ENCODE measurements at places on chromosomes 12 and 14. TPM values are rescaled to one million over a fixed set of nuclear protein-coding genes. Genes with fewer than 3 reads are reported as not detected.

The ADCK1 gene
- 4.3 TPM for total RNA-seq

The SERPINA9 gene
- 1.4 TPM for total RNA-seq

The FRMD6 gene
- total RNA-seq, result 129 TPM

The IL31 gene
- not detected for total RNA-seq

The ASIC1 gene
- total RNA-seq, result 1.7 TPM

The C1R gene
- 141 TPM for total RNA-seq

The TIMELESS gene
- total RNA-seq, result 4.8 TPM

The KRT77 gene
- 0.96 TPM for total RNA-seq

DNA sequence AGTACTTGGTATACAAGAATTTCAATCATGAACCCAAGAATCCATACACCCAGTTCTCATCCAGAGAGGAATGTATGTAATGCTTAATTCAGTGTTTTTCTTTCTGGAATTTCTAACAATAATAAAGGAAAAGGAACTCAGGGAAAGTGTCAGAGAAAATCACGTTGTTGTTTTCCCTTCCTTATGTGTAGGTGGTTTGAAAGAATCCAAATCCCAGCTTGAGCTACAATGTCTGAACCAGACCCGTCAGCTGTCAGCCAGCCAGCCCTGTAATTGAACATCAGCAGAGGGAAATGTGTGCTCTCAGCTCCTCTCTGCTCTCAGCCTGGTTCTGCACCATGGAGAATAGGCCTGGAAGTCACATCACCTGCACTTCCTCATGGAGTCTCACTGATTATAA is 126.5 kb downstream of the TMEM30B start:
- no peak for DNase-seq

- no peak for DNase-seq
Observed at GRCh38 chr12:122937622-122938091, 28.6 kb downstream of the ABCB9 start.

DNA sequence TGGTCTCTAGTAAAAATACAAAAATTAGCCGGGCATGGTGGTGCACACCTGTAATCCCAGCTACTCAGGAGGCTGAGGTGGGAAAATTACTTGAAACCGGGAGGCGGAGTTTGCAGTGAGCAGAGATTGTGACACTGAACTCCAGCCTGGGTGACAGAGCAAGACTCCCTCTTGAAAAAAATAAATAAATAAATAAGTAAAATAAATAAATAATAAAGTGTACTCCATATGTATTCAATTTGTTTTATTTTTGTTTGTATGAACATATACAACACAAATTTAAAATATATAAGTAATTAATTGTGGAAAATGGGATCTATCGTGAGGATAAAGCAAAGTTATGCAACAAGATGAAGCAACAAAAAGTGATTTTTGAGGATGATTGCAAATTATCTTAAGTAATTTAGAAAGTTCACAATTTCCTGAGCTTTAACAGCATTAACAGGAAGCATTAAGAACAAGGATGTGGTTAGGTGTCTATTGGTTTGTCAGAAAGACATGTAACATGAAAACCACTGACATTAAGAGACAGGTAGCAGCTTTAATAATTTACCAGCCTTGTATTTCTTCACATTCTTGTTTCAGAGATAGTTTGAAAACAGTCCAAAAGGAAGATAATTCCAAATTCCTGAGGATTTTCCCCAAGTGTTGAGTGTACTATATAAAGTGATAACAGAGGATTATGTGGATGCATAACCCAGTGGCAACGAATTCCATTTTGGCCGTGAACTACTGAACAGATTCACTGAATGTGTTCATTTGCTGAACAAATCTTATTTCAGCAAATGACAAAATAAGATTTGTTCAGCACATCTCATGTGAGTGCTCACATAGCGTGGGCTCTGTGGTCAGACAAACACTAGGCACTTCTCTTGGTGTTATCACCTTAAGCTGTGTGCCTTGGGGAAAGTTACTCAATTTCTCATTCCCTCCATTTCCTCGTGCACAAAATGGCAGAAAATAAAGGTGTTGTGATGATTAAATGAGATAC is 68.6 kb upstream of the RESF1 start:
- peak; percentile 17 for DNase-seq

- peak; percentile 96 for DNase-seq
Observed at GRCh38 chr12:75814851-75815754, 216.5 kb downstream of the PHLDA1 start.

- no peak for DNase-seq
Observed at GRCh38 chr12:38847247-38847646, 58.1 kb downstream of the CPNE8 start.

DNA sequence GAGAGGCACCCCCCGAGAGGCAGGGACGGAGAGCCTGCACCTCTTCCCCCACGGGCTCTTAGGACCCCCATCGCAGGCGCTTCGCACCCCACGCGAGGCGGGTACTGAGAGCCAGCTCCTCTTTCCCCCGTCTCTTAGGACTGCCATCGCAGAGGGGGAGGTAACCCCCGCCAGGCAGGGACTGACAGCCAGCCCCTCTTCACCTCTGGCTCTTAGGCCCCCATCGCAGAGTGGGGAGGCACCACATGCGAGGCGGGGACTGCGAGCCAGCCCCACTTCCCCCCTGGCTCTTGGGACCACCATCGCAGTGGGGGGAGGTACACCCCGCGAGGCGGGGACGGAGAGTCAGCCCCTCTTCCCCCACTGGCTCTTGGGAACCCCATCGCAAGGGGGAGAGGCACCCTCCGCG is 46.1 kb downstream of the DDX11 start:
- DNase-seq, result no peak

GRCh38 chr14:72380456-72380855 is 448.2 kb downstream of the RGS6 start:
- no peak for DNase-seq

DNA sequence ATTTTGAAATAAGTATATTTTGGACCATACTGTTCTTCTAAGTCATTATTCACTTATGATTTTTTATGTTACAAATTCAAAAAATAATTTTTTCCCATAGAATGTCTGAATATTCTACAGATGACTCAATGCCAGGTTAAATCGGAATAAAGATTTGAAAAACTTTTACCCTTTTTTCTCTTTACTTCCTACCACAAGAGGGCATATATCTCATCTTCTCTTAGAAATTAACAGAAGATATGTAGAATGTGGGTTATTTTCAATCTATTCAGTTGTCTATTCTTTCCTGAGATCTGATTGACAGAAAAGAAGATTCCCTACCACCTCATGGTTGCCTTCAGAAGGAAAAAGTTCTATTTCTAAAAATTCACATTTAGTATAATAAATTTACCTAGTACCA is 53.0 kb upstream of the KITLG start:
- DNase-seq, result no peak

GRCh38 chr12:77619425-77619824 is 211.3 kb upstream of the NAV3 start:
- no peak for DNase-seq

DNA sequence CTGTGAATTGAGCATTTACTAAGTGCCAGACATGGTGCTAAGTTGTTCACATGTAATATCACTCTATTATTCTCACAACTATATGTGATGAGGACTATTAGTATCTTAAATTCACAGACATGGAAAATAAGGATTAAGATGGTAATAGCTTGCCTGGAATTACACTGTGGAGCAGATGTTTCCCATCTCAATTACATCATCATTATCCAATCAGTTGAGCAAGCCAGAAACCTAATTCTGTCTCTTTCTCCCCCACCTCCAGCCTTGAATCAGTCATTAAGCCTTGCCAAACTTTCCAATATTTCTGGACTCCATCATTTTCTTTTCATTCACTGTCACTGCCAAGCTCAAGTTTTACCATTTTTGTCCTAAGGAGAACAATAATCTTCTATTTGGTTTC is 287.8 kb upstream of the KITLG start:
- DNase-seq, result no peak

- no peak for DNase-seq
Observed at GRCh38 chr12:41919526-41920261, 225.0 kb downstream of the GXYLT1 start.

DNA sequence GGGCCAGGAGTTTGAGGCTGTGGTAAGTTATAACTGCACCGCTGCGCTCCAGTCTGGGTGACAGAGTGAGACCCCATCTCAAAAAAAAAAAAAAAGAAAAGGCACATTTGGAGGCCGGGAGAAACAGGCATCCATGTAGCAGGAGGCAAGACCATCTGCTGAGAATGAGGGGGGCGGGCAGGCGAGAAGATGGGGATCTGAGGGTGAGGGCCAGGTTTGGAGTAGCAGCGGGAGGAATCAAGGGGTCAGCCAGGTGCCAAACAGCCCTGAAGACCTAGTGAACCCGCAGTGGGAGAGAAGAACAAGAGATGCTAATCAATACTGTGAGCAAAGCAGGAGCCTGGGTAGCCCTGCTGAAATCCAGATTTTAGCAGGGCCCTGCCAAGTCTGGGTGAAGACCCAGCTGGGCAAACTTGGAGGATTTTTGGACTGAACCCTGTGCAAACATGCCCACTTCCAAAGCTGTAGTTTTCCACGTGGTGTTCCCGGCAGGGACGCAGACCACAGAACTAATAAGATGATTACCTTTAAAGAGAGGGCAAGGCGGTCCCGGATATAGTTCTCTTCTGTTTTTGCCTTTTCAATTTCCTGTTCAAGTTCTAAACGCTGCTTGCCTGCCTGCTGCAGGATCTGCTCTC is 61.0 kb downstream of the NIN start:
- no peak for DNase-seq

Data from umbilical cord (tissue), 2 donors.